NCI-H146 (cell line): ENCODE measurements at places on chromosomes 3 and 15.
A peak's percentile ranks its signal among the peaks of the same experiment; 100 is the strongest.

- no peak for DNase-seq
Observed at GRCh38 chr15:42996871-42997270, 76.3 kb upstream of the TTBK2 start.

GRCh38 chr3:143478115-143478693, 358.6 kb downstream of the CHST2 start:
- DNase-seq, result no peak

DNA sequence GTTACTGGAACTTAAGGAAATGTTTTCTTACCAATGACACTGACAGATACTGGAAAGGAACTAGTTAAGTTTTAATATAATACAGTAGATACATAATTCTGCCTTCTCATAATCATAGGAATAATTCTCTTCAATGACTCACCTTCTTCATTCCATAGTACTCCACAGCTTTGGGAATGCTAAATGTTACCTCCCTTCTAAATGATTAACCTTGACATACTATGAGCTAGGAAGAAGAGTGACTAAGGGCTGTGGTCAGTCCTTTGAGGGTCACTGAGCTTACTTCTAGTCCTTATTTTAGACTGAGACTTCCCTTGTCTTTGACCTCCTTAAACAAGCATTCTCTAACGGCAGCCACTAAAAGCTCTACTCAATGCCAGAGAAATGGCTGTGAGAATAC, 69.6 kb upstream of the PPIB start:
- DNase-seq, result no peak

GRCh38 chr3:69650066-69650419, 89.2 kb upstream of the MITF start:
- no peak for DNase-seq

DNA sequence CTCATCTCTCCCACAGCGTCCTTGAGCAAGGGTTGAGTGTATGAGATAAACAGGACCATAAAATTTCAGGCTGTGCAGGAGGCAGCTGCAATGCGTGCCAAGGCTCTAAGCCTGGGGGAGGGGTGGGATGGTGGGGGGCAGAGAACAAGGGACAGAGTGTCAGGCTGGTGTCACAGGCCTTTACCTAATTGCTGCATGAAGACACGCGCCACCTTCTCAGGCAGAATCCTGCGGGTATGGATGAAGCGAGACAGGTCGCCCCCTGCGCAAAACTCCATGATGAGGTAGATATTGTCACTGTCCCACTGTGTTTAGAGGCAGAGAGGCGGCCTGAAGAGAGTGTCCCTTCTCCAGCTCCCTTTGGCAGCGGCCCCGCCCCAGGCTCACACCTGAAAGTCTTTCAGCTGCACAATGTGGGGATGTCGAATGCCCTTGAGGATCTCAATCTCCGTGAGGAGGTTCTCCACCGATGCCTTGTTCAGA, 1.0 kb downstream of the ULK3 start:
- DNase-seq, result no peak

DNA sequence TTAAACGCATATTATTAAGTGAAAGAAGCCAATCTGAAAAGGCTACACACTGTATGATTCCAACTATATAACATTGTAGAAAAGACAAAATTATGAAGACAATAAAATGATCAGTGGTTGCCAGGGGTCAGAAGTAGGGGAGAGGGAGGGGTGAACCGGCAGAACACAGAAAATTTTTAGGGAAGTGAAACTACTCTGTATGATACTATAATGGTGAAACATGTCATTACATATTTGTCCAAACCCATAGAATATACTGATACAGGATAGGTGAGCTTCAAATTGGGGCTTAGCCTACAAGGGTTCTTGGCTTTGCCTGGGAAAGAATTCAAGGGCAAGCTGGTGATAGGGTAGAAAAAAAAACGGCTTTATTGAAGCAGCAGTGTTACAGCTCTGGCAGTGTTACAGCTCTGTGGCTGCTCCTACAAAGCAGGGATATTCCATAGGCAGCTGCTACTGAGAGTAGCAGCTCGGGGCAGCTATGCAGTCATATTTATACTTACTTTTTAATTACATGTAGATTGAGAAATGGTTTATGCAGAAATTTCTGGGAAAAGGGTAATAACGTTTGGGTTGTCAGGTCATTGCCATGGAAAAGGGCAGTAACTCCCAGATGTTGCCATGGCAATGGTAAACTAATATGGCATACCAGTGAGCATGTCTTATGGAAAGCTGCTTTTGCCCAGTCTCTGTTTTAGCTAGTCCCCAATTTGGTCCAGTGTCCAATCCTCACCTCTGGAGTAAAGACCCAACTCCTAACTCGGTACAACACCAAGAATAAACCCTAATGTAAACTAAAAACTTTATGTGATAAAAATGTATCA, 125.1 kb upstream of the SLC25A36 start:
- DNase-seq, result peak; percentile 42

DNA sequence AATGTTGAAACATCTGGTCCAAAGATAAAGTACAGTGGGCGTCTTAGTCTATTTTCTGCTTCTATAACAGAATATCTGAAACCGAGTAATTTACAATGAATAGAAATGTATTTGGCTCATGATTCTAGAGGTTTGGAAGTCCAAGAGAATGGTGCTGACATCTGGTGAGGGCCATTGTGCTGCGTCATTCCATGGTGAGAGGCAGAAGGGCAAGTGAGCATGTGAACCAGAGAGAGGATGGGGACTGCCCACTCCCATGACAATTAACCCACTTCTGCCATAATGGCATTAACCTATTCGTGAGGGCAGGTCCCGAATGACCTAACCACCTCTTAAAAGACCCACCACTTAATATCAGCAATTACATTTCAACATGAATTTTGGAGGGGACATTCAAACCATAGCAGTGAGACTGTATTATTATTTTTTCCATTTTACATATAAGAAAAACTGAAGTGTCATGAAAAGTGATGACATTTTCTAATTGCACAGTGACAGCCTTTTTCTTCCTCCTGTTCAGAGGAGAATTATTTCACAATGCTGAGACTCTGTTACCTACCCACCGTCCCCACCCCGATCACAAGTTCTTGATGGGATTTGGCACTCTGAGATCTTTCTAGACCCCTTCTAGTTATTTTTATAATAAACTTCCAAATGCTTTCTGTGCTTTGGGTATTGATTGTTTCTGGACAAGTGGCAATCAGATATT, 238.8 kb downstream of the RPLP1 start:
- DNase-seq, result no peak

DNA sequence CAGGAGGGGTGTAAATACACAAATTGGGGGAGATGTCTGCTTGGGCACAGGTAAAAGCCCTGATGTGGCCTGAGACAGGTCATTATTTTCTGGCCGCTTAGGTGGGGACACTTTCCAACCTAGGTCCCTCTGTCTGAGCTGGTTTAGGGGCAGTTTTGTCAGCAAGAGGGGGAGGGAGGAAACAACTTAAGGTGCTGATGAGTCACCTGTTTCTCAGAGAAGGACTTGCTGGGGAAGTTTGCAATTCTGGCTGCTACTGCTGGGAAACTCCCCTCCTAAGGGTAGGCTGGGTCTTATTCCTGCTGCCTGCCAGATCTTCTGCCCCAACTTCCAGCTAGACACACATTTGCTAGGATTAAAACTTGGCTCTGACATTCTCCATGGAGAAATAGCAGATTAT, 4.8 kb upstream of the RHOV start:
- DNase-seq, result no peak
